CD4-positive, alpha-beta memory T cell (primary cell): ENCODE measurements at places on chromosomes 3 and 15. TPM values are rescaled to one million over a fixed set of nuclear protein-coding genes. Genes with fewer than 3 reads are reported as not detected.

CHRFAM7A gene
- 0.33 TPM for total RNA-seq

SERP1 gene
- 122 TPM for total RNA-seq

- DNase-seq = no peak
These were observed 241.1 kb downstream of the PLCL2 start for GRCh38 chr3:17125738-17126442.

DNA sequence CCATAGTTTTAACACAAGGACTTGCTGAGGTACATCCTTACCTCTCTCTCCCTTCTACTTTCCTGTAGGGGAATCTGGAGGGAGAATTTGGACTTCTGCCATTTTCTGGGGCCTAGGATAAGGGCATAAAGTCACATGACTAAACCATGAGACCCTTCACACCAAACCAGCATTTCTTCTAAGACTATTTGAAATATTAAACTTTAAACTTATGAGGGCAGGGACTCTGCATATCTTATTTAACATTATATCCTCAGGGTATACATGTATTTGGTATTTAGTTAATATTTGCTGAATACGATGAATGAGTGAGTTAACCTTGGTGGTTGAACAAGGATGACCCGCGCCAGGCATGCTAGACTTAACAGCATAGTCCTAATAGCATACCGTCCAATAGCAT lies 63.4 kb downstream of the USP13 start:
- DNase-seq = no peak

SPRED1 gene
- 0.49 TPM for total RNA-seq

- no peak for DNase-seq
These were observed 13.0 kb upstream of the BFSP2 start for GRCh38 chr3:133386876-133387275.

- DNase-seq = no peak
These were observed 30.5 kb downstream of the LOXL1 start for GRCh38 chr15:73956743-73957135.

DNA sequence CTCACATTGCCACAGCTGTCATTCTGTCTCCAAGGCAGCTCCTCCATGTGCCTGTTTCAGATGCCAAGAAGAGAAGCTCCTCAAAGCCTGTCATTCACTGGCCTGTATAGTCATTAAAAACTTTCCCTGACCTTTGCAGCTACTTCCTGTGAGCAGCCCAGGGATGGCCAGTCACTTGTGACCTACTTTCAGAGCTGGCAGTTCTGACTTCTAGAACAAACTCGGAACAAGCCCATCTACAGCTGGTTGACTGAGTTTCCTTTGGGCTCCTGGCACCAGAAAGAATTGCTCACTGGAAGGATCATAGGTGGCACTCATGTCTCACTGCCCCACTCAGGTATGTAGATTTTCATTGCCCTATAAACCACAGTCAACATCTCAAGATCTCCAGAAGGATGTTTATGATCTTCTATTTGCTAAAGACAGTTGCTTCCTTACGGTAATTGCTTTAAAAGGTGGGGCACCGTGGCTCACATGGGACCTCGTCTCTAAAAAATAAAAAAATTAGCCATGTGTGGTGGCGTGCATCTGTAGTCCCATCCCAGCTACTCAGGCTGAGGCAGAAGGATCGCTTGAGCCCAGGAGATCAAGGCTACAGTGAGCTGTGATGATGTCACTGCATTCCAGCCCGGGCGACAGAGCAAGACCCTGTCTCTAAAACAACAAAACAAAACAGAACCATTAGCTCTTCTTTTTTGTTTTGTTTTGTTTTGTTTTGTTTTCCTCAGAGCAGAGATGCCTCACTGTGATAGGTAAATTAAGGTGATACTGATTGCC lies 11.2 kb upstream of the ATP13A3 start:
- DNase-seq = no peak

GRCh38 chr3:13657660-13658435 lies 108.9 kb downstream of the FBLN2 start:
- peak; percentile 67 for DNase-seq

- no peak for DNase-seq
These were observed 16.1 kb upstream of the RARRES1 start for GRCh38 chr3:158748237-158748828.

GRCh38 chr15:43410572-43411214 lies 39.8 kb downstream of the TUBGCP4 start:
- no peak for DNase-seq

TASOR gene
- total RNA-seq = 109 TPM

DNA sequence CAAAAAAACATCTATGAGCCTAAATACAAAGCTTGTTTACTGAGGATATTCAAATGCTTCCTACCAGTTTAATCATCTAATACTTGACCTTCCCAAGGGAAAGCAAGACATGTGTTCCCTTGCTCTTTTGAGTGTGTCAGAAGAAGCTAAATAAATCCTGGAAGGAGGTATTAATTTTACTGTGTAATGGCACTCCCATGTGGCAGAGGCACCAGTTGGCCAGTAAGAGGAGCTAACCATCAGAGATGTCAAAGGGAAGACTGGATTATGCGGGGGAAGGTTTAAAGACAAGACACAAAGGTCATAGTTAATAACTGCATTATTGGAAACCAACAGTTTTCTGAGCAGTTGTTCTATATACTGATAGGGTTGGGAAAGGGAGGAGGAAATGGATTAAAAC lies 125.1 kb downstream of the SUCLG2 start:
- DNase-seq = no peak
